ENCODE measurements at places on chromosomes 11 and 22.

DNA sequence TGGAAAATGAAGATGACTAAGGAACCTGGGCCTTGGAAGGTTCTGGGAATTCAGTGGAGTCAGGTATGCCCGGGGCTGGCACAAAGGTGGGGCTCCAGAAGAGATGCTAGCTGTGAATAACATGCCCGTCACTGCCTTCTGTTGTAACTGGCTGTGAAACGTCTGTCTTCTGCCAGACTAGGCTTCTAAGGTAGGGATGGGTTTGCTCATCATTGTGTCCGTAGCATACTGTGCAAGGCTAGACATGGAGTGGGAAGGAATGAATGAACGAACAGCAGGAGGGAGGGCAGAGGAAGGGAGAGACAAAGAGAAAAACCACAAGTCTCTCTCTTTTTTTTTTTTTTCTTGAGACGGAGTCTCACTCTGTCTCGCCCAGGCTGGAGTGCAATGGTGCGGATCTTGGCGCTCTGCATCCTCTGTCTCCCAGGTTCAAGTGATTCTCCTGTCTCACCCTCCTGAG lies 327.4 kb downstream of the MN1 start:
- DNase-seq, result no peak

GRCh38 chr11:46309814-46310259 lies 32.4 kb downstream of the CREB3L1 start:
- DNase-seq, result no peak

DNA sequence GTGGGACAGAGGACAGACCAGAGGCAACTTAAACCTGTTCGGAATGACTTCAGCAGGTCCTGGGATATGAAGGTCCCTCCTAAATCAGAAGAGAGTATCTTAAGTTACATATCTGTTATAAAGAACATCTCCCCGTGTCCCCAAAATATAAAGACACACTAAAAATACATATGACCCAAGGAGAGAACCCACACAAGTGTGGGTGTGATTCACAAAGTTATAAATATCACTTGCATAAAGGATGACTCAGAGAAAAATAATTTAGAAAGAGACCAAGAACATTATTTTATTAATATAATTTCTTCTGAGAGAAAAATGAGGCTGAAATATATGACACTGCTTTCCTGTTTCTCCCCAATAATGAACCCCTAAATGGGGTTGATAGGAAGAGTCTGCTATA lies 14.2 kb downstream of the OR5B21 start:
- no peak for DNase-seq

GRCh38 chr11:112630496-112630895 lies 330.7 kb upstream of the NCAM1 start:
- DNase-seq, result no peak

GRCh38 chr22:49614966-49615965 lies 212.4 kb downstream of the BRD1 start:
- DNase-seq, result no peak

GRCh38 chr11:1864831-1865665 lies 12.2 kb downstream of the LSP1 start:
- no peak for DNase-seq

GRCh38 chr11:95453616-95454171 lies 222.7 kb upstream of the SESN3 start:
- DNase-seq, result no peak

DNA sequence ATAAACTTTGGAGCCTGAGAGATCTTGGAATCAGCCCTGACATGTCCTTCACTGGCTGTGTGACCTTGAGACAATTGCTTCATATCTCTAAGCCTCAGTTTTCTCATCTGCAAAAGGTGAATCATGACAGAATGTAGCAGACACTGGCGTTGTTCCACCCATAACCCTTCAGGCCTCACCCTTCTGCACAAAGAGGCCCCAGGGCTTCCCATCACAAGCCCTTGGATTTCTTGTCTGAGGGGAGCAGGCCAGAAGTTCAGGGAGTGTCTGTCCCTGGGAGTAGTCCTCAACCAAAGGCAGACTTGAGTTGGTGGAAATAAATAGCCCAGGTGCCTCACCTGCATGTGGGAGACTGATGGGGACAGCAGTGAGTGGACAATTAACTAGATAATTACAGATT lies 16.6 kb downstream of the FGF3 start:
- no peak for DNase-seq

- DNase-seq, result no peak
These were observed 1.8 kb downstream of the OPCML start for GRCh38 chr11:133530501-133530835.

GRCh38 chr11:42913731-42914130 lies 398.1 kb upstream of the API5 start:
- no peak for DNase-seq

- DNase-seq, result no peak
These were observed 23.1 kb downstream of the CSF2RB start for GRCh38 chr22:36936362-36937116.

DNA sequence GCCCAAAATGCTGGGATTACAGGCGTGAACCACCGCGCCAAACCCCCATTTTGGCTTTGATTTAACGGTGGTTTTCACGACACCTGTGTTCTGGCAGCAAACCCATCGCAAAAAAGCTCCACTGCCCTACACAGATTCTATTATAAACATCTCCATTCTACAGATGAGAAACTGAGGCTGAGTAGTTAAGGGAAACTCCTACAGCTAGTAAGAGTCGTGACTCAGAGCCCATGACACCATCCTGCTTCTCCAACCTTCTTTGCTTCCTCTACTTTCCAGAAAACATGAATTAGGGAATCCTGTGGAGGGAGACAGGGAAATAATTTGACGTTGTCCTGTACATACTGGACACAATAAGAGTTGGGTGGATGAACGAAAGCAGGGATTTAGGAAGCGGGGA lies 429 bp upstream of the SNX15 start:
- no peak for DNase-seq

- no peak for DNase-seq
These were observed 3.0 kb upstream of the SEC14L3 start for GRCh38 chr22:30474683-30475424.

- peak; percentile 65 for DNase-seq
These were observed 1.6 kb downstream of the NCR3LG1 start for GRCh38 chr11:17352950-17353820.

GRCh38 chr11:118202599-118203422 lies 22.0 kb downstream of the JAML start:
- DNase-seq, result peak; percentile 58

GRCh38 chr11:44572884-44573283 lies 7.4 kb downstream of the CD82 start:
- no peak for DNase-seq

GRCh38 chr11:120695939-120696338 lies 184.4 kb downstream of the GRIK4 start:
- no peak for DNase-seq

GRCh38 chr22:42805998-42806830 lies 50.9 kb downstream of the ARFGAP3 start:
- no peak for DNase-seq

- DNase-seq, result no peak
These were observed 7.8 kb downstream of the LARGE2 start for GRCh38 chr11:45930031-45930794.

GRCh38 chr22:45718391-45718790 lies 46.8 kb downstream of the ATXN10 start:
- DNase-seq, result no peak

DNA sequence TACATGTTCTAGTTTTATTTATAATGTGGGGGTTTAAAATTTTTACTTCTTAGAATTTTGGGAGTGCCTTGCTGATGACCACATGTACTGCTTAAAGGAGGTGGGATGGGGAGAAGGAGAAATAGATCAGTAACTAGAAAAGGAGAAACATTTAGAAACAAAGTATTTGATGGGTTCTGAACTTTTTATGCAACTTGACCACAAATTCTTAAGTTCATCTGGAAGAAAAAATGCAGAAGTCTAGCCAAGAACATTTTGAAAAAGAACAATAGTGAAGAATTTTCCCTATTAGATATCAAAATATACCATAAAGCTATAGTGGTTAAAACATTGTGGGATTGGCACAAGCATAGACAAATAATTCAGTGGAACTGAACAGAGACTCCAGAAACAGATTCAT lies 73.3 kb upstream of the AMPD3 start:
- no peak for DNase-seq

All from stimulated activated CD8-positive, alpha-beta memory T cell treated with anti-CD3 and anti-CD28 coated beads, Interleukin-2, amount 100 ng/mL, for 48 hours (primary cell).